CD8-positive, alpha-beta T cell (primary cell): ENCODE measurements at places on chromosomes 7 and 10. TPM values are rescaled to one million over a fixed set of nuclear protein-coding genes. Genes with fewer than 3 reads are reported as not detected.

Gene LRIT2
- not detected for total RNA-seq

Gene CHAT
- not detected for total RNA-seq

Gene RSPH10B
- total RNA-seq = 0.47 TPM

Gene DPCD
- total RNA-seq = 1.0 TPM

Gene CHN2
- total RNA-seq = 9.9 TPM

Gene DRGX
- not detected for total RNA-seq

Gene ZFAND2A
- total RNA-seq = 100 TPM
